Effector CD8-positive, alpha-beta T cell (primary cell): ENCODE measurements at places on chromosomes 4 and X.

- no peak for DNase-seq
Measured at GRCh38 chrX:11899091-11899490, 141.1 kb downstream of the MSL3 start.

DNA sequence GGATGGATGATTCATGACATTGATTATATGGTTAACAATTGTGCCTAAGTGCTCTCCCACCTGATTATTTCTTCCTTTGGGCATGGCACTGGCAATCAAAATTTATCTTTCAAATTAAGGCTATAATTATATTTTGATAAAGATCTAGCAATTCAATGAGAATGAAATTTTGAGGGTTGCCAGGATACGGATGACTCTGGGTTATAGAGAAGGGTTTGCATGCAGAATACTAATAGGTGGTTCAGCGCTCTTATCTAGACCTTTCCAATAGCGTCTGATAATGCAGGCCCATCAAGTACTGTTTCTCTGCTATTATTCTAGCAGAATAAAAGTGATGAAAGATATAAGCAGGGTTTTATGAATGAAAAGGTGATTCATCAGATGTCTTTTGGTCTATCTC lies 74.9 kb upstream of the SCML1 start:
- DNase-seq = no peak

DNA sequence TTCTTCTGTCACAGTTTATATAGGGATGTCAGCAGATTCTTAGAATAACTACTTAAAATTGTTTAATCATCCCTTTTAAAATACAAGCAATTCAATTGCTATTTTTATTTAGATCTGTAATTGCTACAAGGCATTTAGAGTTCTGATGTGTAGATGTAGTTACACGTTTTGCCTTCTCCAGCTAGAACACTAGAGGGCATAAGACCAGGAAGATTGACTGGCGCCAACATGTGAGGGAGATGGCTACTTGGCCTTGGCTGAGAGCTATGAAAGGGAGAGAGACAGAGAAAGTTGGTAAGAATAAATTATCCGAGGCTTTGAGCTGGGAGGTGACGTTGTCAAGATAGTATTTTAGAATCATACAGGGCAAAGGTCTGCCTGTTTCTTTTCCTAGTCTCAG lies 563.7 kb upstream of the PRKX start:
- no peak for DNase-seq

DNA sequence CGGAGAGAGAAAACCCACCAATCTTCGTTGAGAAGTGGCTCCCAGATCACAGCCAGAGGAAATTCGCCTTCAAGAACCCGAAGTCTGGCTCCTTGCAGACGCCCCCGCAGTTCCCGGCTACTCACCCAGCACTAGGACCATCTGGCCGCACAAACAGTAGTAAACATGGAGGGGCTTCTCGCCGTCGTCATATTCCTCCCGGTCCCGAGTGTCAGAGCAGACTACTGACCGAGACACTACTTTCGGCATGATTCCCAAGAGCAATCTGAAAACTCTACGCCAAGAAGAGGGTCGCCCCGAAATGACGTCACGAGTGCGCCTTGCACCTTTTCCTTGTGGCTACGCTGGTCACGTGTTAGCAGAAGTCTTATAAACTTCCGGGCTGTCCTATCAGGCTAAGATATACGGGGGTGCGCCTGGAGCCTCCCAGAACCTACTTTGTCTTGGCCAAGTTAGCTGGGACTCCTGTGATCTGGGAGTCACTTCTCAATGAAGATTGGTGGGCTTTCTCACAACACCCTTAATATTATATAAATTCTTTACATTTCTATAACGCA lies at the start of gene STEEP1:
Gene STEEP1 (minus strand): TSS at position 303 of the 557 bp plus-strand sequence. CDS start 54 bp downstream, at position 249.
- DNase-seq = peak; percentile 73

GRCh38 chr4:33063241-33063640 lies 2343.1 kb downstream of the PCDH7 start:
- no peak for DNase-seq

- no peak for DNase-seq
Measured at GRCh38 chr4:75001871-75002270, 69.0 kb downstream of the PARM1 start.

DNA sequence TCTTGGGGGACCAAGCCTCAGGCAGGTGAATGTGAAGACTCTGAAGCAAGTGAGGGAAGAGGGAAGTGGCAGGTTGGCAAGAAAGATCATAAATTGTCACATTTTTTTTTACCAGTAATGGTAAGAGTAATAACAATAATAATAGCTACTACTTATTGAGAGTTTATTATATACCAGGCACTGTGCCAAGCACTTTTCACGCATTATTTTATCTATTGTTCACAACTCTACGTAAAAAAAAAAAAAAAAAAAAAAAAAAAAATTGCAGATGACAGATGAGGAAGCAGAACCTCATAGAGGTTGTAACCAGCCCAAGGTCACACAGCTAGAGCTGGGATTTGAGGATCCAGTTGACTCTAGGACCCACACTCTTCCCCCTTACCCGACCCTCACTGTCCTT lies 40.9 kb downstream of the TSC22D3 start:
- DNase-seq = no peak

DNA sequence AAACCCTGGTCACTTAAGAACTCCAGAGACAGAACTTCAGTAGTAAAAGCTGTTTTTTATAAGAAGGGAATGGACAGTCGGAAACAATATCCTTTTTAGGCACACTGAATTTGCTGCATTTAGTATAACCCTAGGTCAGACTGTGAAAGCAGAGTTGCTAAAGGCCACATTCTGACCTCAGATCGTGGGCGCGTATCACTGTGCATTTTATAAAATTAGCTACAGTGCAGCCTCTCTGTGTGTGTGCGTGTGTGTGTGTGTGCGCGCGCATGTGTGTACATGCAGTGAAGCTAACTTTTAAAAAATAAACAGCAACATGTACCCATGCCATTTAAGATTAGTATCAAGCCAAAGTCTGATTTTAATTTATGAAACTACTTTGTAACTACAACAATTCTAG lies 8.0 kb downstream of the ZNF827 start:
- DNase-seq = no peak

- no peak for DNase-seq
Measured at GRCh38 chr4:26862381-26862915, 1.8 kb downstream of the STIM2 start.

GRCh38 chr4:41077628-41078027 lies 136.7 kb downstream of the APBB2 start:
- no peak for DNase-seq

DNA sequence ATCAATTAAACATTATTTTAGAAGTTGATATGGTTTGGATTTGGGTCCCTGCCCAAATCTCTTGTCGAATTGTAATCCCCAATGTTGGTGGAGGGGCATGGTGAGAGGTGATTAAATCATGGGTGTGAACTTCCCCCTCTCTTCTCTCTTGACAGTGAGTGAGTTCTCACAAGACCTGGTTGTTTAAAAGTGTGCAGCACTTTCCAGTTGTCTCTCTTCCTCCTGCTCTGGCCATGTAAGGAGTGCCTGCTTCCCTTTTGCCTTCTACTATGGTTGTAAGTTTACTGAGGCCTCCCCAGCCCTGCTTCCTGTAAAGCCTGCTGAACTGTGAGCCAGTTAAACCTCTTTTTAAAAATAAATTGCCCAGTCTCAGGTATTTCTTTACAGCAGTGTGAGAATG lies 141.4 kb downstream of the GALNTL6 start:
- DNase-seq = no peak

DNA sequence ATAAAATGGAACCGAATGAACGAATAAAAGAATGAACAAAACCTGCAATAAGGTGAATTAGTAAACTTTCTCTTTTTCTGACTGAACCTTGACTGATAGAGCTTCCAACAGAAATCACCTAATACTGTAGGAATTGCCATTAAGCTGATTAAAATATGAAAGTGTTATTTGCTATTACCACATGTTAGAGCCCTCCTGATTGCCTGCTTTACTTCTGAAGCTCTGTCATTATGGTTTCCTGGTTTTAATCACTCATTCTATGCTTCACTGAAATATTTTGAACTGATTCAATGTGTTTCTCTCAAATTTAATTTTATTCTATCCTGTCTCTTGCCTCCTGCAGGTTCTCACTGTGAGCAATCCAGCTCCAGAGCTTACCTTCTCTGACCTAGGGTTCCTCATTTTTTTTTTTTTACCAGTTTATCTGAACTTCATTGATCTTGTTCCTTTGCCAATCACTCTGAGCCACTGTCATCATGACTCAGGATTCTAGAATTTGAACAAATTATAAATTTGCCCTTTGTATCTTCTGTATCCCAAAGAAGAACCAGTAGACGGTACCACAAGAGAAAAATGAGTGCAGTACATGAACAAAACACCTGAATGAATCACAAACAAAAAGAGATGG lies 48.1 kb upstream of the UGT2B15 start:
- DNase-seq = no peak

- no peak for DNase-seq
Measured at GRCh38 chr4:89755220-89755619, 81.7 kb downstream of the SNCA start.

- DNase-seq = no peak
Measured at GRCh38 chr4:145154573-145154972, 25.8 kb downstream of the OTUD4 start.
